ENCODE measurements at places on chromosomes 4 and X.

DNA sequence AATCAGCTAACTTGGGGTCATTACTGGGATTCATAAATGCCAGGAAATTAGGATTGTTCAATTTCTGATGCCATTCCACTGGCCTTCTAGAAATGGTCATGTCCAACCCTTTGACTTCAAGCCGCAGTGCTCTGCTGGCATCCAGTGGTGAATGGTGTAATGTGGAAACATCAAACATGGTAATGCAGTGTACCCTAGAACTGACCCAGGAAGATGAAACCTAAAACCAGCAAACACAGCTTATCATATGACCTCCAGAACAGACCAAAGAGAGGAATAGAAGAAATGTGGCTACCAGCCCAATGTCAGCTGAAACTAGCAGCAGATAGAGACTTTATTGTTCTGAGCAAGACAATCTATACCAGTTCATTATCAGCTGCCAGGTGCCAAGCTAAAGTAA lies 13.8 kb downstream of the CXCL13 start:
- DNase-seq: no peak

DNA sequence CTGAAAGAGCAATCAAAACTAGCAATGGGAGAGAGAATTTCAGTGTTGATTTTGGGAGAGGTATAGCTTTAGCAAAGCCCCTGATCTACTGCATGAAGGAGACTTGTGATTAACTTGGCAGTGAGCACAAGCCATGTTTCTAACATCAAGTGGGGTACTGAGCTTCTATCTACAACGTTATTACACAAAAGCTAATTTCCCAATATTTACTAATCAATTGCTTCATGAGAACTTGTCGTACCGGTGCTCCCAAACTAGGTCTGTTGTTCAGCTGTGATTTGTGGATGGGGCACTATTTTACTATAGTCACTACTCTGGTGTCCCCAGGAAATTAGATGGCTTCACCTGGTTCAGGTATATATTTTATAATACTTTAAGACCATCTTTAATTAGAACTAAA lies 16.2 kb downstream of the ANK2 start:
- no peak for DNase-seq

- no peak for DNase-seq
These were observed 185.1 kb downstream of the NPNT start for GRCh38 chr4:106080376-106080775.

- DNase-seq: no peak
These were observed 155.8 kb downstream of the FAM47B start for GRCh38 chrX:35098419-35098818.

- DNase-seq: no peak
These were observed 109.5 kb upstream of the ADRA2C start for GRCh38 chr4:3656416-3657356.

DNA sequence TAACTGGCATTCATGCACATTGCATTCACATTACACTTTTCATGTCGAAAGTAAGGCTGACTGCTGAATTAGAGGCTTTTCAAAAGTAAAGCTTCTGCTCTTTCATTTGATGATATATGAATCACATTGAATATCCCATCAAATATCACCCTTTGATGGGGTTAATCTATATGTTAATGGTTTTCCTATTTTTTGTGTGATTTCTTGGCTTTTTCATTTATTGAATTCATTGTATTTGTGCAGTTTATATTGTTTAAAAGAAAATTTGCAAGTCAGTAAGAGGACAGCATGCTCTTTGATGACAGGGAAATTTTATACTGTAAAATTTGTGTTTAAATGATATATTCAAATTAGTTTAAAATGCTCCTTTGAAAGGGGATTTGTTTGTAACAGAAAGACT lies 344.1 kb downstream of the PCDH10 start:
- DNase-seq: no peak

DNA sequence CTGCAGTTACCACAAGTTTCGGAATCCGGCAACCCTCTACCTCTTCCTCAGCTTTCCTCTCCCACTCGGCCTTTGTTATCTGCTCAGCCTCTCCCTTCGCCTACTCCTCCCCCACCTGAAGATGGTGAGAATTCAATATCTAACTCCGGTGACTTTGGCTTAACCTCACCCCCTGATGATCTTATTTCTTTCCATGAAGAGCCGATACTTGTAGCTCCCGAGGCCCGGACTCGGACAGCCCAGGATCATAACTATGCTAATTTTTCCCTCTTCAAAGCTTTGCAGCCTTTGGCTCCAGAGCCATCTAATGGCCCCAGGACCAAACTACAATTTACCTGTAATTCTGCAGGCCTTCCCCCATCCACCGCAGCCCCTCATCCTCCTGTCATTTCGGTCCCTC lies 32.0 kb upstream of the MGST2 start:
- no peak for DNase-seq

- no peak for DNase-seq
These were observed 282.4 kb downstream of the C4orf33 start for GRCh38 chr4:129378364-129378763.

GRCh38 chr4:88907478-88907877 lies 149.5 kb downstream of the FAM13A start:
- DNase-seq: no peak

DNA sequence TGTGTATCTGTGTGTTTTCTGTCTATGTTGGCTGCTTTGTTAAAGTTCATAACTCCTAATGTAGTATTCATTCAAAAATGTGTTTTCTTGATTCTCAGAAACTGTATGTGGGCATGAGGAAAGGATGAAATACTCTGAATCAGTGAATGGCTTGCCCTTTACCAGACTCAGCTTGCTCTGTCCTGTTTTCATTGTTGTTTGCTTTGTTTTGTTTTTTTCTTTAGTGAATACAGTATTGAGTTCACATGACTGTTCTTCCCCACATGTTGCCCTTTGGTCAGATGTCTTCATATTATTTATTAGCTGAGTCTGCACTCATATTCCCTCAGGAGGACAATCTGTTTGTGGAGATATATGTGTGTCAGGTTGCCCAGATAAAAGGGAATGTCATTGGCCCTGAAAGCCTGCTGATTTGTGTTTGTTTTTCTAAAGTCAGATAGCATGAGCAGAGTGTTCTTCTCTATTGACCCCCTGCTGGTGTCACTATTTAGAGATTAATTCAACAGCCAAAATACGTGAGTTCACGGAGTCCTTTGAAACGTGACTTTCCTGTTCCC lies 1184.4 kb downstream of the RPA4 start:
- no peak for DNase-seq

GRCh38 chr4:1524761-1525160 lies 118.5 kb upstream of the NKX1-1 start:
- DNase-seq: no peak

DNA sequence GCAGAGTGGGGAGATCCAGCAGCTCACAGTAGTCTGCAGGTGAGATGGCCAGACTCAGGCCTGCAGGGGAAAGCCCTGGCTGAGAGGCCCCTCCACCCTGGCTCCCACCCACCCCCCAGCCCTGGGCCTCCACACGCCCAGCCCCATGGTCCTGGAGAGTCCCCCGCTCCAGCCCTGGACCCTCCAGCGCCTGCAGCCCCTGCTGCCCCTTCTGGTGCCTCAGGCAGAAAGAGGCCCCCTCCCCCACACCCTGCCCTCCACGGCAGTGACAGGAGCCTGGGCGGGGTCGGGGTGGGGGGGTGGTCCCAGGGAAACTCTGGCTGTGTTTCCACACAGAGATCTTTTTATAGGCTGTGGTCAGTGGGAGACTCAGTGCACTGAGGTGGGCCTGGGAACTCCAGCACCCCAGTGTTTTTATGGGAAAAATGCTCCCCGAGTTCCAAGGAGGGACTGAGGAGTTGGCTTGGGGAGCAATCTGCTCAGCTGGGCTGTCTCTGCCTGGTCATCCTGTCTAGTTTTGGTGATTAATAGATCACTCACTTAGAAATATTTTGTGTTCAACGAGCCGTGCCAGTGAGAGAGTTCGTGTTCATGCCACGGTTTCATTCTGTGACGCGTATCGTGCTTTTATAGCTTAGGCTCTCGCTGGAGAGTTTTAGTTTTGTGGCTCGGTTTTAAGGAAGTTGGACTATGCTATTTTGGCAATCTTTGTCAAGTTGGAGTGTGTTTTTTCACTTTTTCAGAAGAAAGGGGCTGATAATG lies 53.1 kb upstream of the HGFAC start:
- DNase-seq: no peak

DNA sequence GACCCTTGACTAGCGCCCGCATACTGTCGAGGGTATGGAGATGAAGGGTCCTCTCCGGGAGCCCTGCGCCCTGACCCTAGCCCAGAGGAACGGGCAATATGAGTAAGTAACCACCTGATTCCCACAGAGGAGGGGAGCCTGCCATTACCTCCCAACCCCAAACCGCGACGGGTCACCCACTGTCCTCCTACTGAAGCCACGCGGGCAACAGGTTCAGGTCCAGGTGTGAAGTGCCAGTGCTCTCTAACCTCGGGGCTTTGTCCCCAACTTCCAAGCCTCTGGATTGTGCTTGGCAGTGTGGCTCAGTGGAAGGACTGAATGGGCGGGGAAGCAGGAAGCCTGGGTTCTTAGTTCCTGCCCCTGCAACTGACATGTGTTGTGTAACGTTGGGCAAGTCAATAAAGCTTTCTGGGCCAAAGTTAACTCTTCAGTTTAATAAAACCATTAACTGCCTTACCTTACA lies 694 bp downstream of the OCRL start:
- no peak for DNase-seq

GRCh38 chr4:4836044-4836443 lies 23.4 kb upstream of the MSX1 start:
- DNase-seq: no peak

- DNase-seq: no peak
These were observed 71.9 kb downstream of the RBM47 start for GRCh38 chr4:40557736-40558135.

DNA sequence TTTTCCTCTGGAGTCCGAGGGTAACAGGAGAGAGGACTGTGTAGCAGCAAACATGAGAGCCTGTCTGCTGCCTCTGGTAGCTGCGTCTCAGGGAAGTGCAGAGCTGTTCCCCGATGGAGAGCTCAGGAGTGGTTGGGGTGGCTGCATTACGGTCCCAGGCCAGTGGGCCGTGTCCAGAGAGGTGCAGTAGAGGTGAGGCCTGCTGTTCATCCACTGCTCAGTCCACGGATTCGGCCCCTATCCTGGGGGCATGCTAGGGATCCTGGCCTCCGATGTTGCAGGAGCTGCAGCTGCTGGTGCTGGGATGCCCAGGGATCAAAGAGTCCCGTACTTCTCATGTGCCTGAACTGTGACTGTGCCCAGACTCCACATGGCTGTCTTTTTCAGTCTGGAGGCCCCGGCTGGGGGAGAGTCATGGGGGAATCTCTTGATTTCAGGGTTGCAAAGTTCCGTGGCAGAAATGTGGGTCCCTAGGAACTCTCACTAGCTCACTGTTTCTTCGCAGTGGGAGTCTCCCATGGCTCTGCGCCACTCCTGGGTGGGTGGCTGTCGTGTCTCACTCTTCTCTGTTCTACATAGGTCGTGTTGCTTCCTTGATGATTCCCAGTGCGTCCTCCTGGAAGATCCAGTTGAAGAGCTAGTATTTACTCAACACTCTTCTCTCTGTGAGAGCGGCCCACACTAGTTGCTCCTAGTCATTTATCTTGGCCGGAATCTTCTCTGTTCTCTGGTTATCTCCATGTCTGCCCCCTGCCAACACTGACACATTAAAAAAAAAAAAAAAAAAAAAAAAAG lies 109.5 kb upstream of the CENPE start:
- no peak for DNase-seq

DNA sequence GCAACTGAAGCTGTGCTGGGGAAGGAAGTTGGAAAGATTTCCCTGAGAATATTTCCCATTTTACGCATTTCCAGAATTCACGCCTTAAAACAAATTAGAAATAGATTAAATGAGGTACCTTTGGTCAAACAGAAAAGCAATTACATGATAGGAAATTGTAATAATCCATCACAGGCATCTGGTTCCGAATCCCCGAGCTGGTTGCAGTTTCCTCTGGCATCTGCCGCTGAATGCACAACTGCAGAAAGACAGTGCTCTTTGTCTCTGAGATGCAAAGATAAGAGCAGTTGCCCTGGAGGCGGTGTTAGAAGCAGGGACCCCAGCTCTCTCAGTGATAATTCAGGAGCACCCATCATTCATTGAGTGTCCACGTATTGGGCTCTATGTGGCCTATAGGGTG lies 224.4 kb downstream of the LDB2 start:
- DNase-seq: no peak

DNA sequence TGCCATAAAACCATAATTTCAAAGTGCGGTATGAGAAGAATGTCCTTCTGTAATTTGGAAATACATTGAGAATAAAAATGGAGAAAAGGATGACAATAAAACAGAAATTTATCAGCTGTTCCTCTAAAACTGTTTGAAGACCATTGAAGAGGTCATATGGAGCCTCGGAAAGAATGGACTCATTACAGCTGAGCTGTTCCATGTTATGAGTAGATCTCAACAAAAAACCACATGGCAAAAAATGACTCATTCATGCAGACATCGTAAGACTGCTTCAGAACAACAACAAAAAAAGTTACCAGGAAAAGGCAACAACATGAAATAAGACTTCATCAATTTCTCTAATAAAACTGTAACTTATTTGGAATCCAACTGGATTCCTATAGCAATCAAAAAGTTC lies 39.7 kb downstream of the AKAP4 start:
- DNase-seq: no peak

DNA sequence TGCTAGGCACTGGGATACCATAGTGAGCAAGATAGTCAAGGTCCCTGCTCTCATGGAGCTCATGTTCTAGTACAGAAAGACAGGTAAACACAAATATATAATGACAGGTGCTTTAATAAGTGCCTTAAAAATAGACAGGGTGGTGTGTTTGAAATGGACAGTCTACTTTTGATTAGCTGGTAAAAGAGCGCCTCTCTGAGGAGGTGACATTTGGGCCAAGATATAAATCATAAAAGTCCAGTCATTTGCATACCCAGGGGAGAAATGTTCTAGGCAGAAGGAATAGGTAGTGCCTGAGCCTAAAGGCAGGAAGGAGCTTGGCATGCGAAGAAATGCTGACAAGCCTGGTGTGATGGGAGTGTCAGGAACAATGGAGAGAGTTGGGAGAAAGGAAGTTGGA lies 83.6 kb downstream of the DNAAF6 start:
- no peak for DNase-seq

DNA sequence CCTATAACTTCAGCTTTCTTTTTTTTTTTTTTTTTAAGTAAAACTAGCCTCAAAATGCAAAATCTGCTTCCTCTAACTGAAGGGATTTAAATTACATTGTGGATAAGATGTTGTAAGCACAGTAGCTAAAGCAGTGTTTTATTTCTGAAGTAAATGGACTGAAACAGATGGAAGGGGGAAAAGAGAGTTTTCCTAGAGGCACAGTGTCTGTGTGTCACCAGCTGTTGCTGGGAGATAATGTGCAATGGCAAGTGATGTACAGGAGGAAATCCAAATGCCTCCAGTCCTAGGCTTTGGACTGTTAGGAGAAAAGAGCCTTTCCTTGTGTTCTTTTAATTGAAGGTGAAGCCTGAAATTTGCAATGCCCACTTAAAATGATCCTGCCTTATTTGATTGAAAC lies 672.1 kb downstream of the GRXCR1 start:
- no peak for DNase-seq

GRCh38 chr4:113604955-113605354 lies 156.6 kb downstream of the CAMK2D start:
- no peak for DNase-seq

- no peak for DNase-seq
These were observed 22.8 kb upstream of the HSPA4L start for GRCh38 chr4:127759228-127759820.

GRCh38 chr4:117610706-117611308 lies 423.5 kb upstream of the NDST3 start:
- DNase-seq: no peak
